ENCODE measurements at places on chromosomes 13 and 19.

GRCh38 chr19:47742634-47743033, 2.7 kb upstream of the NOP53 start:
- peak; percentile 17 for DNase-seq

DNA sequence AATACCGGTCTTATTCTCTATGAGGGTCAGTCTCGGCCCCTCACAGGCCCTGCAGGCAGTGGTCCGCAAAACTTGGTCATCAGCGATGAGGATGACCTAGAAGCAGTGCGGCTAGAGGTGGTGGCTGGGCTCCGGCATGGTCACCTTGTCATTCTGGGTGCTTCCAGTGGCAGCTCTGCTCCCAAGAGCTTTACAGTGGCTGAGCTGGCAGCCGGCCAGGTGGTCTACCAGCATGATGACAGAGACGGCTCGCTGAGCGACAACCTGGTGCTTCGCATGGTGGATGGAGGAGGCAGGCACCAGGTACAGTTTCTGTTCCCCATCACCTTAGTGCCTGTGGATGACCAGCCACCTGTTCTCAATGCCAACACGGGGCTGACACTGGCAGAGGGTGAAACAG, 1.8 kb downstream of the FREM2 start:
- DNase-seq, result no peak

DNA sequence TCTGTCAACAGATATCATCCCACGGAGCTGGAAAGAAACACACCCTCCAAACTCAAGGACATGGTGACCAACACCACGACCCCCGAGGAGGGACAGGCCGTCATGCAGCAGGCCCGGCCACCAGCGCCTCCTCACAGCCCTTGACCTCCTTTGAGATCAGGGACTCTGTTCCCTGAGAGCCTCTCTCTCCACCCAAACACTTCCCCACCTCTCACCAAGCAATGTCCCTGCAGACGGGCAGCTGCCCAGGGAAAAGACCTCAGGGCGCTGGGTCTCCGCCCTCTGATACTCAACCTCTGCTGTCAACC, 10.0 kb downstream of the SCGB2B2 start:
- DNase-seq, result no peak

- DNase-seq, result peak; percentile 94
These were observed at the start of gene RHPN2 for GRCh38 chr19:33064792-33065550. TSS of gene RHPN2 (minus strand) at chr19:33064888. CDS start at chr19:33064852, 36 bp downstream.

DNA sequence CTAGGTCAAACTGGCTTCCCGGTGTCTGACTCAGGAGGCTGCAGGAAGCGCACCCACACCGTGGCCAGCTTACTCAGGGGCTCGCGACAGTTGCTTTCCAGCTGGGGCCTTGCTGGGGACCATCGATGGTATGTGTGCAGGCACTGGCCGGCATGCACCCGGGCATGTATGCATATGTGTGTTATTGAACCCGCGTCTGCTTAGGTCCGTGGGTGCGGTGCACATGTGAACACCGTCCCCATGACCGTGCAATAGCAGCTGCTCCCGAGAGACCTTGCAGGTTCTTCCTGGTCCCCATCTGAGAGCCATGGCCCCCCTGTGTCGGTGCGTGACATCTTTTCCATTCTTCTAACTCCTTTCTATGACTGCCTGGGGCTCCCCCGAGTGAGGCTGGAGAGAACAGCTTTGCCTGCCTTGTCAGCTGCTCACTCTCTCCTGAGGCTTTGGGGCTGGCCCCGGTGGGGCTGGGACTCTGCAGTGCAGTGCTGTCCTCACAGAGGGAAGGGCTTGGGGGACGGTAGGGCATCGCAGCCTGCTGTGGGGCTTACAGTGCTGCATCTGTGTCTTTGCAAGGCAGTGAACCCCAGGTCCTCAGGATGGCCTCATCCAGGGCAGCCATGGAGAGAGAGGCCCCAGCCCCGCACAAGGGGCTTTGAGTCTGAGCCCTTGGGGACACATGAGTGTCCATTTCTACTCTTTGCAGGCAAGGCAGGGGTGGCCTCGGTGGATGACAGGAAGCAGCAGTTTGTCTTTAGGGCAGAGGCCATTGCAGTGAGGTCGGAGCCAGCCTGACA, 65.1 kb downstream of the CHST8 start:
- DNase-seq, result no peak

DNA sequence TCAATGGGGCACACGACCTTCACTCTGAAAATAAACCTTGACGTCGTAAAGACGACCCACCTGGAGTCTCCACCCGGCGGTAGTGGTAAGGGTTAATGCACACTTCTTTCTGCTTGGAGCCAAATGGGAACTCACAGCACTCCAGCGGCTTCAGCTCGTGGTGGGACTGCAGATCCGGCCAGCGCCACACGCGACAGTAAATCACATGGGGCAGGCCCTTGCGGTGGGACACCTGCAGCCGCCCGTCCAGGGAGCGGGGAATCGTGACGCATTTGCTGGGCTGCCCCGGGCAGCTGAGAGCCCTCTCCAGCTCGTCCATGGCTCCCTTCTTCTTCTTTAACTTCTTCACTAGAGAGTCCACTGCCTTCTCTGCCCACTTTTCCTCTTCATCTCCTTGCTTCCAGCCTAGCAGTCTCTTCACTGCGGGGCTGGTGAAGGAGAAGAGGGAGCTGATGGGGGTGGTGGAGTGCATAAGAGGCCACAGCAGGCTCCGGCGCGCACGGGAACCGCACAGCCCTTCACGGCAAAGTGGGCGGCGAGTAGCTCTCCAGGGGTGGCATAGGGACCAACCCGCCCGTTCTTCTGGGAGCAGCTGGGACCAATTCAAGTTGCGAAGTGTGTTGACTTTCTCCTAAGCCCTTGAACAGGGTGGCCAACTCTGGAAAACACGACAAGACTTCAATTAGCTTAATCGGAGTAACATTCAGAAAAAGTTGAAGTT, 40.7 kb downstream of the SMAD9 start:
- DNase-seq, result no peak

- no peak for DNase-seq
These were observed 1.3 kb upstream of the KBTBD6 start for GRCh38 chr13:41133951-41134350.

DNA sequence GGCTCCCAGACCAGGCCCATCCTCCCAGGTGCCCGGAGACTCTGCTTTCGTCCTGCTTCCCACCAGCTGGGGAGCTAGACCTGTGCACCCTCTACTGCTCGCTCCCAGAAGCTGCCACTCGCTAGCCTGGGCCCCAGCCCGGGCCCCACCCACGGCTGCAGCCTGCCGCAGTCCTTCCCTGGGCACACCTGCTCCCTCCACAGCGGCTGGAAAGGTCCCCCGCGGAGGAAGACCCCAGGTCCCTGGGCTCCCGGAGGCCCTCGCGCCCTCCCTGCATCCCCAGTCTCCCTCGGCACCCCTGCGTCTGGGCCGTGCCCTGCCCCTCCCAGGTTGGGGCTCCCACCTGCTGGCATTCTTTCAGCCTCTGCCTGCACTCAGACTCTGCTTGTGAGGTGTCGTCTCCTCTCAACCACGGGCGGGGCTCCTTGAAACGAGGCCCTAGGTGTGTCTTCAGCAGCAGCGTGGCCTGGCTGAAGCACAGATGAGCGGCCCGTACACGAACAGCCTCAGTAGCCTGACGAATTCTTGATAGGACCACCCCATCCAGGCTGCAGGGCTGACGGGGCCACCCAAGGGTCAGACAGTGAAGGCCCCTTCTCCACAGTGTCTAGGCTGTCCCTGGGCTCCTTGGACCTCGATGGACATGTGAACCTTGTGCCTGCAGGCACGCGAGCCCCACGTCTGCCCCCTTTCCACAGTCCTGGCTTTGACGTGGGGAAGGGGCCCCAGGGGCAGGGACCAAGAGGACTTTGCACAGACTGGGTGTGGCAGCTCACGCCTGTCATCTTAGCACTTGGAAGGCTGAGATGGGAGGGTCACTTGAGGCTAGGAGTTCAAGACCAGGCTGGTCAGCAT, 27.9 kb downstream of the DOT1L start:
- no peak for DNase-seq

DNA sequence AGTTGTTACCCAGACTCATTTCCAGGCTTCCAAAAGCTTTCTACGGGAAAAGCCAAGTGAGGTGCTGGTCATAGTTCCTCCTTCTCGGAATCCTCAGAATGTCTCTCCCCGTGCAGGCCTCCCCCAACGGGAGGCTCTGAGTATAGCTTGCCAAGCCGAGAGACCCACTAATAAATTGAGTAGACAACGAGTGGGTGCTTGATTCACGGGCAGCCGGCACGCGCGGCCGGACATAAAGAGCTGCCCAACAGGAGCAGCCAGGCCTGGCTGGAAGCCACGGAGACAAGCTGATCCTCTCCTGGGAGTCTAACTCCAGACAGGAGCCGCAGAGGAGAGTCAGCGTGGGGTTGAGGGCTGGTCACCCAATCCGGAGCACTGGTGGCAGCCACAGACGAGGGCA, 43.4 kb upstream of the MEDAG start:
- no peak for DNase-seq

- peak; percentile 6 for DNase-seq
These were observed 434 bp upstream of the FNDC3A start for GRCh38 chr13:48975101-48975855.

DNA sequence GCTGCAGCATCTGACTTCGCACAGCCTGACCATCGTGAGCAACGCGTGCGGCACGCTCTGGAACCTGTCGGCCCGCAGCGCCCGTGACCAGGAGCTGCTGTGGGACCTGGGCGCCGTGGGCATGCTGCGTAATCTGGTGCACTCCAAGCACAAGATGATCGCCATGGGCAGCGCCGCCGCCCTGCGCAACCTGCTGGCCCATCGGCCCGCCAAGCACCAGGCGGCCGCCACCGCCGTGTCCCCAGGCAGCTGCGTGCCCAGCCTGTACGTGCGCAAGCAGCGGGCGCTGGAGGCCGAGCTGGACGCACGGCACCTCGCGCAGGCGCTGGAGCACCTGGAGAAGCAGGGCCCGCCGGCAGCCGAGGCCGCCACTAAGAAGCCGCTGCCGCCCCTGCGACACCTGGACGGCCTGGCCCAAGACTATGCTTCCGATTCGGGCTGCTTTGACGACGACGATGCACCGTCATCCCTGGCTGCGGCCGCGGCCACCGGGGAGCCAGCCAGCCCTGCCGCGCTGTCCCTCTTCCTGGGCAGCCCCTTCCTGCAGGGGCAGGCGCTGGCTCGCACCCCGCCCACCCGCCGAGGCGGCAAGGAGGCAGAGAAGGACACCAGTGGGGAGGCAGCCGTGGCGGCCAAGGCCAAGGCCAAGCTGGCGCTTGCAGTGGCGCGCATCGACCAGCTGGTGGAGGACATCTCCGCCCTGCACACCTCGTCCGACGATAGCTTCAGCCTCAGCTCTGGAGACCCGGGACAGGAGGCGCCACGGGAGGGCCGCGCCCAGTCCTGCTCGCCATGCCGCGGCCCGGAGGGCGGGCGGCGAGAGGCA, 13.6 kb downstream of the C19orf25 start:
- no peak for DNase-seq

DNA sequence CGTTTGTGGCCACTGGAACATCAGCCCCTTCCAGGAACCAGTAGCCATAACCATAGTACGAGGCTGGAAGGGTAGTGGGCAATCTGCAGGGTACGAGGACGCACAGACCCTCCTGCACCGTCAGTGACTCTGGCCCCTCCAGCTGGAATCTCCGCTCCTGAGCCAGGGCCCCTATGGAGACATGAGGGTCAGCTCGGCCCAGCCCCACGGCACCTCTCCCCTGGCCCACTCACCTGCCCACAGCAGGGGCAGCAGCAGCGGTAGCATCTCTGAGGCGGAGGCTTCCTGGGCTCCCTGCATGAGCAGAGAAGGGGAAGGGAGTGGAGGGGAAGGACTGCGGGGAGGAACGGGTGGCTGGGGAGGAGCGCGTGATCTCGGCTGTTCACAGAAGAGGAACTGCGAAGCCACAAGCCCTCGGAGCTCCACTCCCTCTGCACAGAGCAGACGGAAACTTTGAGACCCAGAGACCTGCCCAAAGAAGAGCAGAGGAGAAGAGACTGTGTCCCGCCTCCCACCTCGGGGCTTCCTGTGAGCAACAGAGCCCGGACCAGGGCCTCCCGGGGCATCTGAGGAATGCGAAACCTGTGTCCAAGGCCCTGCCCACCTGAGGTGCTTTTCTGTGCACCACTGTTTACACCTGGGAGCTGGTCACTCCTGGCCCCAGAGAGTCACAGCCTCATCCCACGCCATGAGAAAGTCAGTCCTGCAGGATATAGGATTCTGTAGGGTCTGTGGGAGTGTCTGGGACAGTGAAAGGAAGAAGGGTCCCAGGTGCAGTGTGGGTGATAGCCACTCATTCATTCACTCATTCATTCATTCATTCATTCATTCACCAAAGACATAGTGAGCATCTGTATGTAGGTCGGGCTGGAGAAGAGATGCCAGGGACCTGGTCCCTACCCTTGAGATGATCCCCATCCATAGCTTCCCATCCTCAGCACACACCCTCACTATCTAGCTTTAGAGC, at the start of gene SIGLEC6:
Gene SIGLEC6, minus strand, starts transcription at position 322 of the 967 bp plus-strand sequence. Its CDS starts 22 bp downstream, at position 300.
- no peak for DNase-seq

DNA sequence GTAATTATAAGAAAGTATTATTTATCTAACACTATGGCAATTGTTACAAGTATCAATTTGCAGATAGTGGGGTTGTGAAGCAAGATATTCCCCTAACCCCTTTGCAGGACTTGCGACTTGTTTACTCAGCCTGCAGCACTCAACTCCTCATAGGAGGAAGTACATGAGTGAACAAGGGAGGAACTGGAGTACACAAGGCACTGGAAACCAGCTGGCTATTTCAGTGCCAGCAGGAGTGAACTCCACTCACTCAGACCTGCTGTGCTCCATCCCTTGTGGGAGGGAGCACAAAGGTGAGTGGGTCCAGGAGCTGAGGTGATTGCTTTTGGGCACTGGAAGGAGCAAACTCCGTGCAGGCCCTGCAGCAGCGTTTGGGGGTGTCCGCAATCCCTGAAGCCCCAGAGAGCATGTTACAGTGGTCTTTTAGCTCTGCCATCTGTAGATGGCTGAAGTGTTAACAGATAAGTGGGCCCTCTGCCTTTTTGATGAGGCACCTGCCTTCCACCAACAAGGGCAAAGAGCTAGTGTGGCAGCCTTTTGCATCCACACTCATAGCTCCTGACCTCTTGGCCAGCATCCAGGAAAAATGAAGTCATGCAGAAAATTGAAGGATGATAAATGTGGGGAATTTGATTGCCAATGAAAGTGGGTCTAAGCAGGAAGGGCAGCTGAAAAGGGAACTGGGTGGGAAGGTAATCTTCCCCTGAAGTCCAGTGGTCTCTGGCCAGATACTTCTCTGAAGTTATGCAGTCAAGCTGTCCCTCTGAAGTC, 802.2 kb upstream of the MIR17HG start:
- DNase-seq, result peak; percentile 1

DNA sequence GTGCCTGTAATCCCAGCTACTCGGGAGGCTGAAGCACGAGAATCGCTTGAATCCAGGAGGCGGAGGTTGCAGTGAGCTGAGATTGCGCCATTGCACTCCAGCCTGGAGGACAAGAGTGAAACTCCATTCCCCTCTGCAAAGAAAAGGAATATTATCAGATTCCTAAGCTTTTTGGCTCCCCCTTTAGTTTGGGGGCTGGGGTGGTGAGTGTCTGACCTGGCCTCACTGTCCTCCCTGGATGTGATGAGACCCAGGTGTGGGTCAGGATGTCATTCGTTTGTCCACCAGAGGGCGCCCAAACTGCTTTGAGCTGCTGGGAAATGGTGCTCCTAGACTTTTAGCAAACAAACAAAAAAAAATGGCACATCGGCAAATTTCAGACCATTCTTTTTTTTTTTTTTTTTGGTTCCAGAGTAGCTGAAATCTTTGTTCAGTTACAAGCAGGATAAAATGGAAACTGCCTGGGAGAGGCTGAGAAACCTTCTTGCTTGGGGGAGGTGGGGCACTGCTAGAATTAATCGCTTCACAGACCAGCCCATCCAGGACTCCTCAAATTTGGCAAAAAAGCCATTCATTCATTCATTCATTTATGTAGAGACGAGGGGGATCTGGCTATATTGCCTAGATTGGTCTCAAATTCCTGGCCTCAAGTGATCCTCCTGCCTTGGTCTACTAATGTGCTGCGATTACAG, 29.4 kb downstream of the SPC24 start:
- DNase-seq, result peak; percentile 34

- DNase-seq, result no peak
These were observed 156.7 kb downstream of the SLC7A1 start for GRCh38 chr13:29438769-29439168.

All from urothelium cell line (cell line).